ENCODE measurements at places on chromosomes 6 and 20.

- DNase-seq: no peak
These were observed 60.2 kb downstream of the IL20RA start for GRCh38 chr6:136984578-136984977.

DNA sequence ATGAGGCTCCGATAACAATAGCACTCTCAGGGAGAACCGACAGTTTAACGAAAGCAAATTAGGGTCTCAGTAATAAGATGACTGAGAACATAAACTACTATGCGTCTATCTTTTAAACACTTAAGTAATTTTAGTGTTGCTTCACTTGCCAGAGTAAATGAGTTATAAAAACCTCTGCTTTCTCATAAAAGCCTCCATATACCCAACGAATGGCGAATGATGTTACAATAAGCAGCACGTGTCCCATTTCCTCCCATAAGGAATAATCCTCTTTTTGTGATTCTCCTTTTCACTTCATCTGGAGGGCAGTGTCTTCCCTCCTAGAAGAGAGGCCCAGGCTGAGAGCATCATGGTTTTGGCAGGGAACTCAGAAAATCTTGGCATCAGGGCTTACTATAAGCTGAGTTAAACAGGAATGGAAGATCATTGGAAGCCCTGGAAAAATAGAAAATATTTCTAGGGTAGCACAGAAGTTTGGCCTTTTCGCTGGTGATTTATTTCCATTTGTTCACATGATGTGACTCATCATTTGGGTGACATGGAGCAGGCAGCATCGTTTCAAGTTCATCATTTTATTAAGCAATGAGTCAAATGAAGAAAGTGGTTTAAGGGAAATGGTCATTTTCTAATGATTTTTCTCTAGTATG, 255.4 kb downstream of the ATXN1 start:
- DNase-seq: no peak

DNA sequence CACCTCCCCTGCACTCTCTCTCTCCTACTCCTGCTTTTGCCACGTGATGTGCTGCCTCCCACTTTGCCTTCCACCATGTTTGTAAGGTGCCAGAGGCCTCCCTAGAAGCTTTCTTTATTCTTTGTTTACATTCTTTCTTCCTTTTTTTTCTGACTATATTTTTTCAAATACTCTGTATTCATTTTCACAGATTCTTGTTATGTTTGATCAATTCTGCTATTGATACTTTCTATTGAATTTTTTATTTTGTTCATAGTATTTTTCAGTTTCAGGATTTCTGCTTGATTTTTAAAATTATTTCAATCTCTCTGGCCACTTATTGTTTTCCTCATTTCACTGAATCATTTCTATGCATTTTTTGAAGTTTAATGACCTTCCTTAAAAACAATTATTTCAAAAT, 801.8 kb downstream of the GRIK2 start:
- no peak for DNase-seq

GRCh38 chr6:121765060-121765459, 329.6 kb downstream of the GJA1 start:
- DNase-seq: no peak

GRCh38 chr6:140059947-140060346, 685.5 kb upstream of the CITED2 start:
- DNase-seq: no peak

DNA sequence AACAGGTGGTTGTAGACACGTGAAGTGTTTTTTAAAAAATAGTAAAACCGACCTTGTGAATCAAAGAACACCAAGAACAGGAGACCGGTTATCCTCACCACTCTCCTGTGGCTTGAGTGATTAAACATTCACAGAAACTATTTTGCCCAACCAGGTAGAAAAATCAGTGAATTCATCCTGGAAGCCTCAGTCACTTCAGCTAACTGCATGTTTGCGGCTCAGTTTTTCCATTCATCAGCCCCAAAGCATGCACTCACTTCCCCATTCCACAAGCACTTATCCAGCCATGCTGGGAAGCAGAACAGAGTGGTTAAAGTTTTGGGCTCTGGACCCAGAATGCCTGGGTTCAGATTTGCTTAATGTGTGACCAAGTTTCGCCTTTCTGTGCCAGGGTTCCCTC, 2.4 kb downstream of the LRRN4 start:
- DNase-seq: no peak

DNA sequence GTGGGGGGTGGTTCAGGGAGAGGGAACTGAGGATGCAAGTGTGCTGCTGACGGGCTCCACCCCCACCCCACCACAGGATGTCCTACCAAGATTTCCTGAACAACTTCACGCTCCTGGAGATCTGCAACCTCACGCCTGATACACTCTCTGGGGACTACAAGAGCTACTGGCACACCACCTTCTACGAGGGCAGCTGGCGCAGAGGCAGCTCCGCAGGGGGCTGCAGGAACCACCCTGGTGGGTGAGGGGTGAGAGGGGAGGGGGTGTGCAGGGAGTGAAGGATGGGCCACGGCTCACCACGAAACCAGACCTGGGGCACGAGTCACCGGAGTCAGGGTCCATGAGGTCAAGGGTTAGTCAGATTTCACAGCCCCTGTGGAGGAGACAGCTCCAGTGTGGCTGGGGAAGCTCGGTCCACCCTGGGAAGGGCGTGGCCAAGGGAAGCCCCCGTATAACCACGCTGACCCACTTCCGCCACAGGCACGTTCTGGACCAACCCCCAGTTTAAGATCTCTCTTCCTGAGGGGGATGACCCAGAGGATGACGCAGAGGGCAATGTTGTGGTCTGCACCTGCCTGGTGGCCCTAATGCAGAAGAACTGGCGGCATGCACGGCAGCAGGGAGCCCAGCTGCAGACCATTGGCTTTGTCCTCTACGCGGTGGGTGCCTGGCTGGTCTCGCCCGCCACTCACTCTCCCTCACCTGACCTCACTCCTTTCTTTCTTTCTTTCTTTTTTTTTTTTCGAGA, 18.3 kb downstream of the CAPN11 start:
- DNase-seq: no peak

DNA sequence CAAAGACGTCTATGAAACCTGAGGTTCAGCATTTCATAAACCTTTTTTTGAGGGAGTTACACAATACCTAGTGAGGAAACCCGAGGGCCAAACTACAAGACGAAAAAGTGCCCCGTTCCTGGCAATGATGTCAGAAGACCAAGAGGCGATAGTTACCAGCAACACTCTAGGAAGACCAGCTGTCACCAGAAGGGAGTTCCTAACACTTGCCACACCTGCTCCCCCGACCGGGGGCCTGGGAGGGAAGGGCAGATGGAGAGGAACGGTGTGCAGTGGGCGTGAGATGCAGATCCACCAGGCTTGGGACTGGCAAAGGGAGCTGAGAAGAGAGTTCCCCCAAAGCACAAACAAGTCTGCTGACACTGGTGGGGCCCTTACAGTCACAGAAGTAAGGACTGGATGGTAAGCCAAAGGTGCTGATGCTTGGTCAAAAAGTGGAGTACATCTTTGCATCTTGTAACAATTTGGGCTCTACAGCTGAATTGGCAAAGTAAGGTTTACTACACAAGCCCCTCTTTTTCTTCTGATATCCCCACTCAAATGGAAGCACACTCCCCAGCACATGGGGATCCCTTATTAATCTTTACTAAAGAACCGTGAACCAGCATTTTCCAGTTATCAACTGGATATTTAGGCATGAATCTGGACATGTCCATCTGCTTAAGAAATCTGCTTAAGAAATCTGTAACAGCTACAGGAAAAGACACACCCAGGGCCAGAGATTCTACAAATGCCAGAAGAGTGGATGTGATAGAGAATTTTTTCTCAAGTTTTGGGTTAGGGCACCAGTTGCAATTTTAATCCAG, 38.5 kb downstream of the PANK2 start:
- DNase-seq: no peak

GRCh38 chr6:15493437-15494168, 169.2 kb downstream of the DTNBP1 start:
- DNase-seq: no peak

DNA sequence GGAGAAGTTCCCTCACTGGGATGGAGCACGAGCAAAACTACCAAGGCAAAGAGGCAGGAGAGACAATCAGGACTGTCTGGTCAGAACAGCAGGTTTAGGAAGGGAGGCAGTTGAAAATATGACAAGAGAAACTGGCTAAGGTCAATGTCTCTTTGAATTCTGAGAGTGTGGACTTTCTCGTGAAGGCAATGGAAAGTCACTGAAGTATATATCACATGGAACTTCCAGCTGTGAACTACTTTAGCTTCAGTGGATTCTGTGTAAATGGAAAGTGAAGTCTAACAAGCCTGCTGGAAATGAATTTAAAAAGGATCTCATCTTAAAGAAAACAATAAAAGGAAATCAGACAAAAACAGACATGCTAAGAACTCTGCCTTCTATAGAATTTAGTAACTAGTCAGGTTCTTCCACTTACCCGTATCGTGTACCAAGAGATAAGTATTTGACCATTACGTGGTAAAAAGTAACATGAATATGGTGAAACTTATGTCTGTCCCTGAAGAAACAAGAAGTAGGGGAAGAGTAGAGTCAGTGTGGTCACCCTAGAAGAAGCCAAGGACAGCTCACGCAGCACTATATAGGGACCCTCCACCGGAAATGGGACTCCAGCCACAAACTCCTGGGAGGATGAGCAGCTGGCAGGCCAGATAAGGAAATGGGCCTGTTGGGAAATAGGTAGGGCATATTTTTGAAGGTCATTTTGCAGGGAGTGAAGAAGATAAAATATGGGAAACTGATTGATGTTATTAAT, 123.4 kb downstream of the MAP7 start:
- DNase-seq: no peak

- no peak for DNase-seq
These were observed 9.6 kb downstream of the PEX7 start for GRCh38 chr6:136831873-136832562.

DNA sequence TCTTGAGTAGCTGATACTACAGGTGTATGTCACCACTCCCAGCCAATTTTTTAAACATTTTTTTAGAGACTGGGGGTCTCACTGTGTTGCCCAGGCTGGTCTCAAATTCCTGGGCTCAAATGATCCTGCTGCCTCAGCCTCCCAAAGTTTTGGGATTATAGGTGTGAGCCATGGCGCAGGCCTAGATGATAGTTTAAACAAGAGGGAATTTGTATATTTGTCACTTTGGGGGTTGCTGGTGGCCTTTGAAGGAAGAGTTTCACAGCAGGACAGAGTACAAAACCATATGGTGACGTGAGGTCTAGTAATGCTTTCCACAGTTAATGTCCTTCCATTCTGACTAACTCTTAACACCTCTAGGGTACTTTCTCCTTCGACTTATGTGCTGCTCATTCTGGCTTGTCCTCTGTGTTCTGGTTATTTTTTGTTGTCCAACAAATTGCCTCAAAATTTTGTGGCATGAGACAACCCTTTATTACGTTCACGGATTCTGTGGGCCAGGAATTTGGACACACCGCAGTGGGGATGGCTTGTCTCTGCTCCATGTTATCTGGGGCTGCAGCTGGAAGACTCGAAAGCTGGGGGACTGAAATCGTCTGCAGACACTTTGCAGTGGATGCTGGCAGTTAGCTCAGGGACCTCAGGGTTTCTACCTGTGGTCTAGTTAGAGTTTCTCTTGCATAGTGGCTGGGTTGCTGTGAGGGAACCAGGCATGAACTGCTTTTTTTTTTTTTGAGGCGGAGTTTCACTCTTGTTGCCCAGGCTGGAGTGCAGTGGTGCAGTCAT, 23.0 kb upstream of the IER3 start:
- no peak for DNase-seq

DNA sequence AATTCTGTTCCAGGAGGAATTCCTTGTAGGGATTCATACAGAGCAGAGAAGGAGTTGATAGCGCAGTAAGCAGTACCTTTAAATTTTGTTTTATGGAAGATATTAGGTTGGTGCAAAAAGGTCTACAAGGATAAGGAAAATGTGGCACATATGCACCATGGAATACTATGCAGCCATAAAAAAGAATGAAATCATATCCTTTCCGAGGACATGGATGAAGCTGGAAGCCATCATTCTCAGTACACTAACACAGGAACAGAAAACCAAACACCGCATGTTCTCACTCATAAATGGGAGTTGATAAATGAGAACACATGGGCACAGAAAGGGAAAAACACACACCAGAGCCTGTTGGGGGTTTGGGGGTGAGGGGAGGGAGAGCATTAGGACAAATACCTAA, 37.4 kb upstream of the TXLNB start:
- DNase-seq: no peak

DNA sequence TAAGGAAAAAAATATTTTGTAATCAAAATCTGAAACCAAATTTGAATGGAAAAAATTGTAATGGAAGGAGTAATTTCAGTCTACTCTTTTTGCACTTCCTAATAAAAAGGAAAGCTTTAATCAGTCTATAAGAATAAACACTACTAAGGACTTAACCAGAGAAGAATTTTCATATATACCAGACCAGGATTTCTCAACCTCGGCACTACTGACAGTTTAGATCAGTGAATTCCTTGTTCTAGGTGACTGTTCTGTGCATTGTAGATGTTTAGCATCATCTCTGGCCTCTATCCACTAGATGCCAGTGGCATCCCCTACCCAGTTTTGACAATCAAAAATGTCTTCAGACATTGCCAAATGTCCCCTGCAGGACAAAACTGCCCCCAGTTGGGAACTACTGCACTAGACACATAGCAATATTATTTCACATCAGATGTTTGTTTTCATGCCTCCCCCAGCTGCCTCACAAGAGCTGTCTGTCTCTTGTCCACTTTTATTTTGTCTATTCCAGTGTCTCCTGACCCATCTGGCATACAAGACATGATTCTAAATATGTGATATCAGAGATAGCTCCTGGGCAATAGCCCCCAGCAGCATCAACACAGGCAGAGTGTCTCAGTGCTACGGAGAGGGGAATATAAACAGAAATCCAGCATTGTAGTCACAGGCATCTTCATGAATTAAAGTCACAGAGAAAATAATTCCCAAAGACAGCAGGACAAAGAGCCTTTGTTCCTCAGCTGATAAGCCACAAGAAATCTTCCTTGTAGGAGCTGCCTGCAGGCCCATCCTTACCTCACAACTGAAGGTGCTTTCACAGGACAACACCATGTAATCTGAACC, 27.0 kb downstream of the DNAAF9 start:
- DNase-seq: no peak

GRCh38 chr20:62709537-62709905, 885 bp downstream of the NTSR1 start:
- DNase-seq: no peak

DNA sequence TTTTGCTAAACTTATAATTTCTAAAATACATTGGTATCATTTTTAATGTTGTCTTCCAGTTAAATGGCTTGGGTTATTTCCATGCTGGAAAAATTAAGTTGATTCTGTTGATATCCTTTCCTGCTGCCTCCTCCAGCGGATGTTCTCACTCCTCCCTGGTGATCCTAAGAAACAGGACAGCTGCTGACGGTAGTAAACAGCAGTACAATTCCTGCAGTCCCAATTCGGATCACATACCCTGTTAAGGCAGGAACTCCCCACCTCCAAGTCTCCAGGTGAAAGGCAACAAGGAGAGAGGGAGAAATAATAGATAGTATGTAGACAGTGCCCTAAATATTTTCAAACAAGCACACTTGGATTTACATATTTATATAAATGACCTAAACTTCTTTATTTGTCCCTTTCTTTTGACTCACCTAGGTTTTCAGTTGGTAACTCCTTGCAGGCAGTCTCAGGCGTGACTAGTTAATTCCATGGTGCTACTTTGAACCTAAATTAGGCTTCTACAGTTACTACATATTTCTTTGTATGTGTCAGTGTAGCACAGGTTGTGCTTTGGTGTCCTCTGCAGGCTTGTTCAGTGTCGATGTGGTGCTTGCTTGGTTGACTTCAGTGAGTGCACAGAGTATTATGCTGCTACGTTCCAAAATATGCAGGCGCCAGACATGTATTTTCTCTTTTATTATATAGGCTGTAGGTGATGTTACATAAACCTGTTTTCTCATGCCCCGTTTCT, 126.0 kb downstream of the ADGRB3 start:
- no peak for DNase-seq

All from activated naive CD4-positive, alpha-beta T cell (primary cell).